ENCODE measurements at places on chromosomes 4 and X.

- no peak for DNase-seq
These were observed 6.2 kb upstream of the NOX1 start for GRCh38 chrX:100880368-100880767.

- DNase-seq = no peak
These were observed 295.4 kb downstream of the TRIML1 start for GRCh38 chr4:188434643-188435042.

DNA sequence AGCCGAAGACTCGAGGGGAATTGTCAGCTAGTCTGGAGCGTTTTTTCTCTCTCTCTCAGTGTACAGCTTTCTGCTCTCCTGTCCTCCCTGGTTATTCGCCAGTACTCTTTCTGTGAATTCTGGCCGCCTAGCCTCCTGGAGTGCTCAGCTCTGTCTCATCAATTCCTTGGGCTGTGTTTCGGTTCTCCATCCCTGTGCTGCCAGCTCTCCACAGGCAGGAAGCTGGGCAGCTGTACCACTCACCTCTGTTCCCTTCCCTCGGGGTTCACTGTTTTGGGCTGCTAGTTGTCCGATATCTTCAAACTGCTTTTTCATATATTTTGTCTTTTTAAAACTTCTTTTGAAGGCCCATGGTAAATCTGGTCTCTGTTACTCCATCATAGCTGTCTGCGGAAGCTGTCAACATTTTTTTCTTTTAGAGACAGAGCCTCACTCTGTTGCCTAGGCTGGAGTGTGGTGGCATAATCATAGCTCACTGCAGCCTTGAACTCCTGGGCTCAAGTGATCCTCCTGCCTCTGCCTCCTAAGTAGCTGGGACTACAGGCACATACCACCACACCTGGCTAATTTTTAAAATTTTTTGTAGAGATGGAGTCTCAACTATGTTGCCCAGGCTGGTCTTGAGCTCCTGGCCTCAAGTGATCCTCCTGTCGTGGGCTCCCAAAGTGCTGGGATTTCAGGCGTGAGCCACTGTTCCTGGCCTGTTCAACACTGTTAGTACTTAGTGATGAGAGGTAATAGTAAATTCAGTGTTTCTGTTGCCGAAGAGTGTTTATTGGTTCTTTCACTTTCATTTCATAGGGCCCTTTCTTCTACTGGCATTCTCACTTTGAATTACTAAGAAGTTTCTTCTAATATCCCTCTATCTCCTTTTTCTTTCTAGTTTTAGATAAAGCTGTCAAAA, 18.6 kb downstream of the ZCCHC4 start:
- DNase-seq = no peak

DNA sequence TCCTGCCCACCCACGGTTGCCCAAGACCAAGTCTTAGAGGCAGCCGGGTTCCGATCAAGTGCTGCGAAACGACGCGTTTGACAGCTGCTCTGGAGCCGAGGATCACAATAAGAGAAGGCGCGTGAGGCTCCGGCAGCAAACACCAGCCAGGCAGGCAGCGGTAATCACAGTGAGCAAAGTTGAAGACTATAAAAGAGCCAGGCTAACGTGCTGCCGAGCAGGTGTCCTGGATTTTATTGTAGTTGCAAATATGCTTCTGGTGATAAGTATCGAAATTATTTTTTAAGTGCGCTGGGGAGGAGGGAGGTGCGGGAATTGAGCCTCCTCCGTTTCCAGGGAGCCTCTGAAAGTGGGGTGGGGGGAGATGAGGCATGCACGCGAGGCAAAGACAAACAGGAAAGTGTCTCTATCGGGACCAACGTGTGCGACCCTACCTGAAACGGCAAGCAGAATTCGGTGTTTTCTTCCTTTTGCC, 590 bp downstream of the GABRA2 start:
- peak; percentile 36 for DNase-seq

Data from H7 (cell line).